ENCODE measurements at places on chromosomes 2 and 18.

DNA sequence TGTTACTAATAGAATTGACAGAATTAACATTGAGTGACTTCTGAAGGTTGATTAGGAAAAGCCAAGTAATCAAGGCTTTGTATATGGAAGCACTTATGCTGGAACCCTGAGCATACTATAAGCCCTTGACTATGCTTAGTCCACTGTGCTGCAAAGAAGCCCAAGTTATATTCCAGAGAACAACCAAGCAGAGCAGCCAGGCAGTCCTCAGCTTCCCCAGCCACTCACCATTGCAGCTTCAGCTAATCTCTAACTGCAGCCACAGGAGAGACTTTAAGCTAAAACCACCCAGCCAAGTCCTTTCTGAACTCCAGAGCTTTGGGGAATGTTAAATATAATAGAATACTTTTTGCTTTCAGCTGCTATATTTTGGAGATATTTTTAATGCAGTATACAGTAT is 164.4 kb upstream of the VWC2L start:
- no peak for DNase-seq

GRCh38 chr2:104052356-104052755 is 801.6 kb upstream of the POU3F3 start:
- DNase-seq, result no peak

GRCh38 chr2:65389476-65389875 is 42.9 kb downstream of the SPRED2 start:
- DNase-seq, result no peak

DNA sequence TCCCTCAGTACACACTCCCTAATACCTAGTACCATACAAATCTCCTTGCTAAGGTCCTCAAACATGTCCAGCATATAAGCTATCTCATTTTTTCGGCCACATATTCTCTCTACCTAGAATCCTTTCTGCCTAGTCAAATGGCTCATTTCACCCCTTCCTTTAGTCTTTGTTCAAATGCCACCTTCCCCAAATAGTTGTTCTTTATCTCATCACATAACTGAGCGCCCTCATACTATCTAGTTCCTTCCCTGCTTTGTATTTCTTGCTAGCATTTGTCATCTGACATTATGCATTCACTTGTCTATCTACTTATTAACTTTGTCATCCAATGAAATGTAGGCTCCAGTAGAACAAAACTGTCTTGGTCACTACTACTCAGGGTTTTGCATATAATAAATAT is 35.5 kb downstream of the RPRD1A start:
- DNase-seq, result no peak

Data from activated CD4-positive, alpha-beta T cell treated with anti-CD3 and anti-CD28 coated beads, Interleukin-2, amount 50 U/mL, for 16 hours (primary cell).